Activated CD4-positive, alpha-beta T cell treated with anti-CD3 and anti-CD28 coated beads, Interleukin-2, Interleukin-4, amounts not matched to agents 100 ng/mL and 50 ng/mL, durations not matched to agents 16 hours and 8 hours (primary cell): ENCODE measurements at places on chromosomes 6 and 20.

- no peak for DNase-seq
These were observed 207.2 kb upstream of the KCNQ5 start for GRCh38 chr6:72414657-72415056.

DNA sequence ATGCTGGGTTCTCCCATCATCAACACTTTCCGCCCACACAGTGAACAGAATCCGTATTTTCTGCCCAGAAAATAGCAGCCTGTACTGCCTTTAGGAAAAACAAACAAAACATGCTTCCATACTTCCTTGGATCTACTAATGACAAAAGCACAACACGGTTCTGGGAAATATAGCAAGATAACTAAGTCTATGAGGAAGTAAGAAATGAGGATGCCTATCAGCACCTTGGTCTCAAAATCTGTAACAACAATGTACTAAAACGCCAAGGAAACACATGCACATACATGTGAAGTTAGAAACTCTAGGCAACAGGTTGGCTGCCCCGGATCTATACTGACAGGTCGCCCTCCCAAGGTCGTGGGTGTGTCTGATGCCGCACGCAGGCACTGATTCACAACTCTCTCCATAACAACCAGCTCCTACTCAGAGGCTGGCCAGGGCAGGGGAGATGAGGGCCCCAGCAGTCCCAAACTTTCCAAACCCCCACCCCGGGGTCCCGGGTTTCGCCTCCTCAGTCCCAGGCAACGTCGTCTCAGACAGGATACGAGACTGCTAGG lies 710 bp downstream of the BTBD9 start:
- peak; percentile 33 for DNase-seq

DNA sequence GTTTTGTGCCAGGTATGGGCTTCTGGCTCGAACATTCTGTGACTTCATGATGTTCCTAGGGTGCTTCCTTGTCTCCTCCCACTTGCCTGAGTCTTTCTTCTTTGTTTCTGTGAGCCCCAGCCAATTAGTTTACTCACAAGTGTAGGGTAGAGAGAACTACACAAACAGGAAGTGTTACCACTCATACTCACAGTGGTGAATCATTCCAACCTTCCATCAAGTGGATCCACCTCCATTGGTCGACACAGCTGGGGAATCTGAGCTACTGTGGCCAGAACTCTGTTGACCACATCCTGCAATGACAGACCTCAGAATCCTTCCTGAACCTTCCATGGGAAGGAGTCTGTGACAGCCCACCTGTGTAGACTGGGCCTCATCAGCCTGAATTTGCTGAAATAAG lies 76.8 kb downstream of the UNC5CL start:
- peak; percentile 85 for DNase-seq

- DNase-seq, result no peak
These were observed 310.6 kb upstream of the RSPO3 start for GRCh38 chr6:126807876-126808275.

- no peak for DNase-seq
These were observed 45.3 kb upstream of the HDDC2 start for GRCh38 chr6:125346926-125347563.

DNA sequence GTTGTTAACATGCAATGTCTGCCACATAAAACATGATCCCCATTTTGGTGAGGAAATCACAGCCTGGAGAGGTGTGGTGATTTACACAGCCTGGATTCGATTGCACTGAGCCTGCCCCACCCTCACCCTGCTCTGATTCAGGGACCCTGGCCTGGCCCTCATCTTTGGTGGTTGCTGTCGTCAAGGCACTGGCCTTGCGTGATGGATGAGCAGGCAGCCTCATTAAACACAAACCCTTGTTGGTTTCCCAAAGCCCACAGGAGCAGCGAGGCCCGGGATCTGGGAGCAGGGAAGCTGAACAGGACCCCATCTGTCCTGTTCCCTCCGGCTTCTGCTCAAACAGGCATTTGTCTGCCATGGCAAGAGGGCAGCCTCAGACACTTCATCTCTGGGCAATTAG lies 70.8 kb downstream of the CHMP4B start:
- DNase-seq, result no peak

DNA sequence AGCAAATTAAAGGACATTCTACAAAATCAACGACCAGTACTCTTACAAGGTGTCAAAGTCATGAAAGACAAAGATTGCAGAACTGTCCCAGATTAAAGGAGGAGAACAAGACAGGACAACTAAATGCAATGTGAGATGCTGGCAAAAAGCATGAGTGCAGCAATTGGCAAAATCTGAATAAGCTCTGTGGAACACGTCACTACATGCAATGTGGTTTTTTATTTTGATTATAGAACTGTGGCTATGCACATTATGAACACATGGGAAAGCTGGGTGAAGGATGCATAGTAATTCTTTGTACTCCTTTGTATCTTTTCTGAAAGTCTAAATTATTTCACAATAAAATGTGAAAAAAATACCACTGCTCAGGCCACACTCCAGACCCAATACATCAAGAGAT lies 509.4 kb downstream of the KIF16B start:
- no peak for DNase-seq

DNA sequence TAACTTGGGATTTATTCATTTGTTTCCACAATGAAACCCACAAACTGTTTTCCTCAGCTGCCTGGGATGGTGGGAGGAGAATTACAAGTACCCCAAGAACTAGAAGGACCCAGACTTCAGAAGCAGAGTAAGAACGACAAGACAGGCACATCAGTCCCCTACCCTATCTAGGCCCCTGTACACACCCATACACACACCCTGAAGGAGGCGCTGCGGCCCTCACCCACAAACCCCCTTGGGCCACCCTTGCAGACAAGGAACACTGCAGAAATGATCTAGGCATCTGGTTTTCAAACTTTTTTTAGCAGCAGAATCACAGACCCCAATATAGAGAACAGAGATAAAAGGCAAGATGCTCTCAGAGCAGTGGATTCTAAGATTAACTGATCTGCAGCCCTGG lies 55.0 kb downstream of the TRERF1 start:
- DNase-seq, result no peak
